ENCODE measurements at places on chromosomes 13 and 19. TPM values are rescaled to one million over a fixed set of nuclear protein-coding genes. Genes with fewer than 3 reads are reported as not detected.

ZNF132 gene
- 5.1 TPM for total RNA-seq

DNA sequence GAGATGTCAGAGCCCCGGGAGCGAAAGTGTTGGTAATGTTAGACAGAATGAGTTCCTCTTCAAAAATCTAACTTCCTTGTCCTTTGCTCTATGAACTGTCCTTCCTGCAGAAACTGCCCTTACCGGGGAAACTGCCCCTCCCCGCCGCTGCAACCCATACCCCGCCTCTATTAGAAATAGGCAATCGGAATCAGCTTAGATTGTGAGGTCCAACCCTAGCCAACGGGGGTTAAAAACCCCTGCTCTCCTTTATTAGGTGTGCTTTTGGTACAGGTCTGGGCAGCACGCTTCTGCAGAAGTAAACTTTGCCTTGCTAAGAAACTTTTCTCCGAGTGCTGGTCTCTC, 11.5 kb upstream of the CAPNS1 start:
- no peak for DNase-seq

DNA sequence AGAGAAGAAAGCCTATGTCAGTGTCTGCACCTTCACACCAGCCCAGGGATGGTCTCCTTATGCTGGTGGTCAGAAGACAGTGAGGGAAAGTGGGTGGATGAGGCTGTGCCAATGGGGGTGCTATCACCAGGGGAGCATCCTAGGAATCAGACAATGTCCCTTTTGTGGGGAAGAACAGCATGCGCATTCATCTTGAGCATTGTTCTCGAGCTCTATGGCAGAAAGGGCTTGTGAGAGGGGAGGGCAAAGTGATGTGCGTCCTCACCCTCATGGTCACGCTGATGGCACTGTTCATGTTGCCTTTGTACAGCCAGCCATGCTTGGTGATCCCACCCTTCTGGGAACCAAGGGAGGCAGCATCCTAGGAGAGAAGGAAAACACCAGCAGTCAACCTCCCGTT, 56.1 kb downstream of the DOCK9 start:
- no peak for DNase-seq

GRCh38 chr13:49954674-49955455, 18.7 kb upstream of the SPRYD7 start:
- DNase-seq, result no peak

DNA sequence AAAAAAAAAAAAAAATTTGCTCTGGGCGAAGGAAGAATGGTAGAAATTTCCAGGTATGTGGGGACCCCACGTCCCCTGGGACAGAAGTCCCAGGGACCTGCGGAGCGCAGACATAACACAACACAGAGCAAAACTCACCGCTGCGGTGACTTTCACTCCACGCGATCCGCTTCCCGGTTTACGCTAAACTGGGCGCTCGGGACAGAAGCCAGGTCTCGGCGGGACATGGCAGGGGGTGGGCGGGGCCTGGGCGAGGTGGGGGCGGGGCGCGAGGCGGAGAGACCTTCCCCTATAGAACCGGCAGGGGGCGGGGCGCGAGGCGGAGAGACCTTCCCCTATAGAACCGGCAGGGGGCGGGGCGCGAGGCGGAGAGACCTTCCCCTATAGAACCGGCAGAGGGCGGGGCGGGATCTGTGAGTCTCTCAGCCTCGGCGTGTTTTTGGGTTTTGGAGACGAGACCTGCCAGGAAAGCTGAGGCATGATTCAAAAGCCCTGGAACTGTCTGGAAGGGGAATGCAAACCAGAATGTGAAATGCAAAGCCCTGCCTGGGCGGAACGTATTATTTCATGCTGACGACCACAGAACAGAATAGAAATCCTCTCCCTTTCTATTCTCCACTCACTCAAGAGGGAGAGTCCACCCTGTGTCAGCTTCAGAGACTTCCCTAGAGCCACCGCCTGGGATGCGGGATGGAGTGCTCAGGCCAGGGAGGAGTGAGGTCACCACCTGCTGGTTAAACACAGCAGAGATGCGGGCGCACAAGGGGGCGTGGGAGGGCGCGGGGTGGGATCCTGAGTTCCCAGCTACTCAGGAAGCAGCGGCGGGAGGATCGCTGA, 20.2 kb upstream of the ERVV-1 start:
- DNase-seq, result peak; percentile 86

GRCh38 chr19:17522988-17523872, 11.8 kb downstream of the PGLS start:
- DNase-seq, result peak; percentile 89

GRCh38 chr19:49362048-49362928, at the start of gene TEAD2:
TSS of gene TEAD2 (minus strand) at chr19:49362416. CDS start at chr19:49360075, 2,341 bp downstream.
- no peak for DNase-seq

GRCh38 chr19:4115818-4116385, 8.0 kb downstream of the MAP2K2 start:
- no peak for DNase-seq

- DNase-seq, result no peak
Observed at GRCh38 chr13:78700121-78700910, 41.4 kb upstream of the OBI1 start.

NTF4 gene
- total RNA-seq, result not detected

PLK5 gene
- not detected for total RNA-seq

GRCh38 chr13:95209109-95209508, 92.1 kb downstream of the ABCC4 start:
- no peak for DNase-seq

- DNase-seq, result no peak
Observed at GRCh38 chr19:42422092-42422900, 4.9 kb downstream of the LIPE start.

ADGRE1 gene
- total RNA-seq, result 0.50 TPM

- DNase-seq, result no peak
Observed at GRCh38 chr19:30722186-30722585, 350.0 kb downstream of the ZNF536 start.

GRCh38 chr19:48149430-48149829, 20.7 kb downstream of the LIG1 start:
- no peak for DNase-seq

- DNase-seq, result no peak
Observed at GRCh38 chr19:32104153-32104849, 241.1 kb upstream of the ZNF507 start.

ZNF780B gene
- total RNA-seq, result 30.3 TPM

ZNF224 gene
- 27.7 TPM for total RNA-seq

GAPDHS gene
- total RNA-seq, result not detected

GRCh38 chr19:32287086-32287485, 58.3 kb upstream of the ZNF507 start:
- no peak for DNase-seq

- DNase-seq, result no peak
Observed at GRCh38 chr13:74550039-74550438, 415.8 kb upstream of the KLF12 start.

- no peak for DNase-seq
Observed at GRCh38 chr13:109481040-109481439, 305.3 kb downstream of the IRS2 start.

GRCh38 chr13:20446405-20446804, 79.3 kb downstream of the CRYL1 start:
- no peak for DNase-seq

- no peak for DNase-seq
Observed at GRCh38 chr13:113976711-113977684, 3.1 kb upstream of the C13orf46 start.

- no peak for DNase-seq
Observed at GRCh38 chr13:42498521-42498920, 75.4 kb upstream of the TNFSF11 start.

- no peak for DNase-seq
Observed at GRCh38 chr13:75460644-75461043, 21.3 kb downstream of the TBC1D4 start.

TUBB4A gene
- total RNA-seq, result 6.9 TPM

DNA sequence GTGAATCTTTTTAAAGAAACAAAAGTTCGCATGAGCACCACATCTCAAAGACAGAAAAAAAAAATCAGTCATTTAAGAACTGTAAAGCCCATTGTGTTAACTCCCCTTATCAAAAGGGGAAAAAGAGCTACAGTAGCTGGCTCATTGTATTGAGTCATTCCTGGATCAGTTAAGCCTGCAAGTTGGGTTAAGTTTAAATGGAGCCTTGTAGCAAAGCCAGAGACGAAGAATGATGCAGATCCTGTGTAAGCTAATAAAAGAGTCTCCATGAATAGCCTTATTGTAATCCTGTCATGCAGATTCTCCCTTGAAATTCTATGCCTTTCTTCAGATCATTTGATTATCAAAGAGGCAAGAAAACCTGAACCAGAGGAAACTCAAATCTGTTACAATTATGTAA, 83.8 kb downstream of the CRYL1 start:
- DNase-seq, result no peak

- no peak for DNase-seq
Observed at GRCh38 chr13:62627226-62627625, 1211.6 kb upstream of the PCDH20 start.

ZNF546 gene
- total RNA-seq, result 5.2 TPM

DNA sequence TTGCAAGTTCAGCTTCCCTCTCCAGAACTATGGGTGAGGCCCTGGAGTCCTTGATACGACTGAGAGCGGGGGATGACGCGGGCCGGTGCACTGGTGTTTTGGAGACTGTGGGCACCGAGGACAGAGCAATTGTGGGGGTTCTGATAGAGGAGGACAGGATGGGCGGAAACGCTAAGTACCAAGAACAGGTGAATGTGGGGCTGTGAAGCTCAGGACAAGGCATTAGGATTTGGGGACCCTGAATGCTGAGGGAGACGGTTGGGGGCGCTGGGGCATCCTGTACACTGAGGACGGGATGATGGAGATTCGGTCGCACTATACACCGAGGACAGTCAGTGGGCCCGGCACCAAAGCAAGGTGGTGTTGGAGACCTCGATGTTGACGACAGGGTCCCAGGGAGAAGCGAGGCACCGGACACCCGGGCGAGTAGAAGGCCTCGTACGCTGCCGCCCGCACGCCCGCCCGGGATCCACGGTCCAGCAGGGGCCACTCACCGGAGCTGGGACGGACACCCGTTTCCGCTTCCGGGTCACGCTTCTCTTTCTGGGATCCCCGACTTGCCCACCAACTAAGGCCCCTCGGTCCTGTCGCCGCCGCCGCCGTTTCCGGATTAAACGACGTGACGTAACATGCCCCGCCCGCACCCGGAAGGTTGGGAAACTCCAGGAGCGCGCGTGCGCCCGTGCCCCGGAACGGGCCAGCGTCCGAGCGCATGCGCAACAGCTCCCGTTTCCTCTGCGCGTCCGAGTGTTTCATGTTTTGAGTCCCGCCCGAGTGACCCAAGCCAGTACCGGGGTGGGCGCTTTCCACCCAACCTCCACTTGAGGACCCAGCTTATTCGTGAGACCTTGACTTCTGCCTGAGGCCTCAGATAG, at the start of gene CHMP2A:
Gene CHMP2A (minus strand): TSS at position 612 of the 875 bp plus-strand sequence. CDS start 893 bp downstream, outside the sequence.
- DNase-seq, result peak; percentile 98

ADGRE3 gene
- not detected for total RNA-seq

ZNF253 gene
- 15.7 TPM for total RNA-seq

GRCh38 chr13:98651744-98652143, 74.8 kb upstream of the STK24 start:
- no peak for DNase-seq

GRCh38 chr19:52689843-52690368, 44.9 kb downstream of the ZNF611 start:
- DNase-seq, result no peak

DNA sequence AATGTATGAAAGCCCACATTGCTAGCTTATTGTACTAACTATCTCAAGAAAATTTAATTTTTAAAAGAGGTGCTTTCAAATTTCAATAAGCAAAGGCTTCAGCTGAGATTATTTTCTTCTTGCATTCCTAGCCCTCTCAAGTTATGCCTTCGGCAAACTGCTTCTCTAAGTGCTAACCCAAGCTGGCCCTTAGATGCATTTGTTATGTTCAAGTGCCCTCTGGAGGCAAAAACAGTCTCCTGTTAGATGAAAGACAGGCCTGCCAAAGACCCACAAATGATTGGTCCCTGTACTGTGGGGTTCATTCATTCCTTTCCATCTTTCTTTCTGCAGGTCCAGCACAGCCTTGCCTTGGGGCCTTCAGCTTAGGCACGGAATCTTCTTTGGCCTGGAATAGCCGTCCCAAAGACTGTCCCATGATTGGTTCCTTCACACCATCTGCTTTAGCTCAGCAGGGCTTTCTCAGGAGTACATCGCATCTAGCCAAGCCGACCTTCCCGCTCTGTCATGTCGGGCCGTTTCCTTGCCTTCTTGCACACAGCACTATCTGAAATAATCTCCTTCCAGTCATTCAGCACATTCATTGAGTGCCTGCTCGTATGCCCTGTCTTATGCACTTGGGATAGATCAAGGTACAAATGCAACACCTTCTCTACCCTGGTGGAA, 26.4 kb upstream of the TPTE2 start:
- DNase-seq, result peak; percentile 59
